ENCODE measurements at places on chromosomes 11 and 22. TPM values are rescaled to one million over a fixed set of nuclear protein-coding genes. Genes with fewer than 3 reads are reported as not detected.

Gene CCDC15
- total RNA-seq, result 3.7 TPM

Gene RFPL3
- total RNA-seq, result not detected

Gene OR51B5
- 0.82 TPM for total RNA-seq

Gene VWA5A
- 11.0 TPM for total RNA-seq

- no peak for DNase-seq
These were observed 226.6 kb upstream of the TENM4 start for GRCh38 chr11:79667380-79667779.

GRCh38 chr11:61905801-61906521 lies 11.4 kb downstream of the RAB3IL1 start:
- no peak for DNase-seq

GRCh38 chr11:114478768-114479167 lies 39.5 kb downstream of the REXO2 start:
- no peak for DNase-seq

GRCh38 chr22:29202212-29203192 lies 3.2 kb upstream of the EMID1 start:
- peak; percentile 48 for DNase-seq
